ENCODE measurements at places on chromosomes 7 and 10.

DNA sequence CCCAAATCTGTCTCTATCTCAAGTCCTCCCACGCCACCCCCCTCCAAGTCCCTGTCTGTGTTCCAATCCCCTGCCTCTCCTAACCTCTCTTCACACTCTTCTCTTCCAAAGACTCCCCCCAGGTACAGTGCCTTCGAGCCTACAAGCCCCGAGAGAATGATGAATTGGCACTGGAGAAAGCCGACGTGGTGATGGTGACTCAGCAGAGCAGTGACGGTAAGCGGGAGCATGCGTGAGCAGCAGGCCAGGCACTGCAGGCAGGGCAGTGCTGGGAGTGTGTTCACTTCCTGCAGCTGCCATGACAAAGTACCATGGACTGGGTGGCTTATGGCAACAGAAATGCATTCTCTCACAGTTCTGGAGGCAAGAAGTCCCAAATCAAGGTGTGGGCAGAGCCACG lies 23.4 kb downstream of the ARHGEF5 start:
- no peak for DNase-seq

- no peak for DNase-seq
Measured at GRCh38 chr10:57818522-57818921, 449.2 kb downstream of the IPMK start.

GRCh38 chr7:99975782-99976521 lies at the start of gene AZGP1:
Gene AZGP1, minus strand, starts transcription at chr7:99976031. Its CDS starts 11 bp downstream, at chr7:99976020.
- no peak for DNase-seq

- DNase-seq = peak; percentile 26
Measured at GRCh38 chr10:8060010-8060703, 5.7 kb downstream of the GATA3 start.

GRCh38 chr7:214410-215212 lies 22.2 kb downstream of the FAM20C start:
- no peak for DNase-seq

DNA sequence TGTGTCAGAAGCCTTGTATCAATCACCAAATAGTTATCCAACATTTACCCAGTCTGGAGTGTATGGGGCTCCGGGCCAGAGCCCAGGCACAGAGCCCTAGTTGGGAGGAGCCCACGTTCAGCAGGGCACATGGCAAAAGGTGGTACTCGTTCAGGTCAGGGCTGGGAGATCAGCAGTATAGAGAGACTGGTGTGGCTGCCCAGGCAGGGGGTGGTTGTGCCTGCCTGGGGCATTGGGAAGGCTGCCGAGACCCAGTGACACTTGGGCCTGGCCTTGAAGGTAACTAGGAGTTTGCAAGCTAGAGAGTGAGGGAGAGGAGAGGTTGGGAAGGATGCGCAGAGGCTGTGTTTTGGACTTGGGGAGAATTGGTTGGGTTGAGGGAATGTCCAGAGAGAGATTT lies 48.9 kb upstream of the IGFBP3 start:
- no peak for DNase-seq

DNA sequence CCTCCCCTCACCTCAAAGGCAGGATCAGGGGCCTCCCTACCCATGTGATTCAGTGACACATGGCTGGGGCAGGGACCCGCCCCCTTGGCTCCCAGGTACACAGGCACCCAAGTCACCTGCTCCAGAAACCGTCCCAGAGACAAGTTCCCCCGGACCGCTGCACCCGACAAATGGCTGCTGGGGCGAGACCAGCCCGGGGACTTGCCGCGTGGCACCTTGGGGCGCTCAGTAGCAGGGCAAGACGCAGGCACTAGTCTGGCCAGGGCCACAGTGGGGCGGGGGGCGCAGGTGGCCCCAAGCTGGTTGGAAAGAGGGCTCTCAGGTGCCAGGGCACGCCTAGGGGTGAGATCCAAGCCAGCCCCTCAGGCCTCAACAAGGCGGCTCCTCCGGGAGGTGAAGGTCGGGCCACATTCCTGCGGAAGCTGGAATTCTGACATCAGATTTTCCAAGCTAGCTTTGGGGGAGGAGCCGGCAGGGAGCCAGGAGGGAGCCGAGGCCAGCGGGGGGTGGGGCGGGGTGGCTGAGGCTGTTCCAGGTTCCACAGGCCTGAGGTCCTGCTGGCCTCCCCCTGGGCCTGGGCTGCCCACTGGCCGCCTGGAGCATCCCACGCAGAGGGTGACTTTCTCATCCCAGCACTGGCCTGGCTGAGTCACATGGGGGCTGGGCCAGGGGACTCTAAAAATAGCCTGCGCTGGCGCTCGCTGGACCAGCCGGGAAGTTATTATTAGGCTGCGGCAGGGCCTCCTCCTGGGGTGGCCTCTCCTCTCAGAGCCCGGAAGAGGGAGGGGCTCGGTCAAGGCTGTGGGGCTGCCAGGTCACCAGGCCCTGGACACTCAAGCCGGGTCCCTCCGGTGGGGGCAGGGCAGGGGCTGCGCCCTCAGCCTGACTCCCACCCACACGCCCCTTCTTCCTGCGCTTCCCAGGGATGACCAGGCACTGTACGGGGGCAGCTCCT lies 20.5 kb upstream of the INPP5A start:
- peak; percentile 84 for DNase-seq

DNA sequence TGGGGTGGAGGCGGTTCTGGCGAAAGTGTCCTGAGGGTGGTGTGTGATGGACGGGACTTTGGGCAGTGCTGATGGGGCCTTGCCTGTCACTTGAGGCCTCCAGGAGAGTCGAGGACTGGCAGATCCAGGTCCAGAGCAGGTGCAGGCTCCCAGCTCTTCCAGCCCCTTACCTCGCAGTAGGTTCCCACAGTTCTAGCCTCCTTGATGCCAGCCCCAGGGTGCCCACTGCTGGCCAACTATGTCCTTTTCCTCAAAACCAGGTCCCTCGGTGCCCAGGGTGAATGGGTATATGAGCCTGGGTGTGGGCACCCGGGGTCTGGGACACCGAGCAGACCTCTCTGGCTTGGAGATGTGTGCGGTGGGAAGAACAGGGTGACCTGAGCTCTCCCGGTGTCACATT lies 8.3 kb downstream of the FAM20C start:
- DNase-seq = no peak

- DNase-seq = no peak
Measured at GRCh38 chr7:83015916-83016315, 146.8 kb downstream of the PCLO start.

DNA sequence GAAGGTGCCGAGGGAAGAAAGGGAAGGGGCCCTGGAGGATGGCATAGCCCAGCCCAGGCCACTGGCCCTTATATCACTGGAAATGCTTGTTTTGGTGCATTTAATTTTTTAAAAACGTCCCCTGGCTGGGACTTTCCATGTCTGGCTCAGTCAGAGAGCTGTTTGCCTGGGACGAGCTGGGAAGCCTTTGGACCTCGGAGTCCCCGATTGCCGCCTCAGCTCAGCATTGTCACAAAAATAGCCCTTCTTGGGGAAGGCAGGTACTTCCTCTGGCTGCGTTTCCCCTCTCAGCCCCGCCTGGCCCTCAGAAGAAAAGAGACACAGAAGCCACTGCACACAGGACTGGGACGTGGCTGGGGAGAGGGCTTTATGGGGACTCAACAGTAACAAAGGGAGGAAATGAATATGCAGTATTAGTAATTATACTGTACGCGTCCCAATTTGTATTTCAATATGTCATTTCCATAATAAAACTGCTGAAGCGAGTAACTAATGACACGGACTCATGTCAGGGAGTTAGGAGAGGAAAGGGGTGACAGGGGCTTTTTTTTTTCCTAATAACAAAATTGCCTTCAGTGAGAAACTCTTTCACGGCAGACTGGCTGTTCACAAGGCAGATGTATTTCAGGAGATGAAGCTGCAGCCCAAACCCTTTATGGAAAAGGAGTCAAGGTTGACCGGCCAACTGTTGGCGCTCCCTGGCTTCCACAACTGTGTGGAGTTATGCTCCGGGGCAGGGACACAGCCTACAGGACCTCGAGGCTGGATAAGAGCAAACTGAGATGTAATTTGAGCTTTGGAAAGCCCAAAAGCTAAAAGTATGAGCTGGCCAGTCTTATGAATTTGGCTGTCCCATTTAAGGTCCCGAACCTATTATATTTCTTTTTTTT lies 31.0 kb upstream of the MXI1 start:
- no peak for DNase-seq

- peak; percentile 92 for DNase-seq
Measured at GRCh38 chr10:30662814-30663213, 33.3 kb upstream of the LYZL2 start.

DNA sequence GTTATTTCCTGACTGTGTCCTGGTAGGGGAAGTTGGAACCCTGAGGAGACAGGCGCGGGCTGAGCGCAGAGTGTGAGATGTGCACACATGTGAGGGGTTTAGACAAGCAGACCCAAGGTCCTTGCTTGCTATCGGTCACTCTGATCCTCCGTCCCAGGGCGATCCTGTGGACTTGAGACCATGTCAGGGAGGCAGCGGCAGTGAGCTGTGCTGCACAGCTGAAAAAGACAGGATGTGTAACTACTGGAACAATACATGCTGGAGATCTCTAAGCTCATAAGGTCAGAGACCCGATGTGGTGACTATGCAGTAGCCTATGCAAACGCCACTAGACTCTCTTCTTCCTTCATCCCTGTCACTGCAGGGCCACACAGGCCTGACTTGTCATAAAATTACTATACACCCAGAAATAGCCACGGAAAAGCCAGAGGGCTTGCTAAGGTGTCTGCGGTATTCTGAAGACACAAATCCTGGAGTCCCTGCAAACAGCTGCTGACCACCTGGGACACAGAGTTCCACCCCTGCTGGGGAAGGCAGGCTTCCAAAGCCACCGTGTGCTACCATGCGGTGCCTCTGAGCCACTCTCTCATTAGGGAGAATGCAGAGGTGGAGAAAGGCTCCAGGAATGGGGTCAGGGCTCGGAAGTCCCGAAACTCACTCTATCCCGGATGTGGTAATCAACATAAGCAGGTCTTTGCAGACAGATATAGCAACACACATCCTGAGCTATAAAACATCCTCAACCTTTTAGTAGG lies 91.1 kb upstream of the DDC start:
- no peak for DNase-seq

DNA sequence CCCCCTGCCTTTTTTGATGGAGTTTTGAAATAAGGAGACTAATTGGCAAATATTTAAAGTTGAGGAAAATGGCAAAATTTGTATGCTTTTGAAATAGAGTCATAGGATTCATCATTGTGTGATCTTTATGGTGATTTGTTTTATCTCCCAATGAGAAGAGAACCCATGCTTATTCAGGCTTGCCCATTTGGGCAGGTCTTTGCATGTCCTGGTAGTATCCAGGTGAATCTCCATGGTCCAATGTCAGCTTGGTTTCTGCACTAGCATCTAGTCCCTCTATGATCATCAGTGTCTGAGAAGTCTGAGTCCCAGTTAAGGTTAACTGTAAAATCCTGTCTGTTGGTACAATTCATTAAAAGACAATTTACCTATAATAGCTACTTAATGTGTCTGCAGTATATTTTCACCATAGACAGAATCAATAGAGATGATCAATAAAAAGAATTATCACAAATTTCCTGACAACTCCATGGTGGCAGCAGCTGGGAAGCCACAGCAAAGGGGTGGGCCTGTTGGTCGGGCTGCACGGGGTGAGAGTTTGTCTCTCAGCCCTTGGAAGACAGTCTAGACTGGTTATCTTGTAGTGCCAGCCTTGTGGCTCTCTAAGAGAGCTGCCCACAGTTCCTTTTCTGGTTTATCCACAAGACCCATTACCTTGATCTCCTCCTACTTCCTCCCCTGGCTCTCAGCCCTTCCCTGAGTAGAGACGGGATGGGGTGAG lies 22.2 kb upstream of the BMPER start:
- DNase-seq = no peak

- DNase-seq = peak; percentile 61
Measured at GRCh38 chr7:50792342-50793119, 9.8 kb upstream of the GRB10 start.

GRCh38 chr10:80861882-80862281 lies 324.2 kb downstream of the SH2D4B start:
- no peak for DNase-seq

GRCh38 chr10:27745732-27746396 lies at the start of gene MKX:
Gene MKX, minus strand, starts transcription at chr10:27745819. Its CDS starts 2,404 bp downstream, at chr10:27743415.
- no peak for DNase-seq

GRCh38 chr7:92754919-92755581 lies 81.3 kb downstream of the CDK6 start:
- peak; percentile 95 for DNase-seq

GRCh38 chr10:4070184-4070583 lies 285.2 kb upstream of the KLF6 start:
- no peak for DNase-seq

- no peak for DNase-seq
Measured at GRCh38 chr10:44865289-44865671, 45.9 kb upstream of the TMEM72 start.

GRCh38 chr10:15316871-15317464 lies 54.1 kb downstream of the FAM171A1 start:
- DNase-seq = no peak

GRCh38 chr10:484441-484924 lies 205.0 kb downstream of the DIP2C start:
- no peak for DNase-seq

- no peak for DNase-seq
Measured at GRCh38 chr7:47982610-47983009, 3.2 kb upstream of the HUS1 start.

- no peak for DNase-seq
Measured at GRCh38 chr10:5692461-5693358, 8.1 kb downstream of the TASOR2 start.

- DNase-seq = no peak
Measured at GRCh38 chr7:106517508-106517907, 143.4 kb downstream of the CCDC71L start.

DNA sequence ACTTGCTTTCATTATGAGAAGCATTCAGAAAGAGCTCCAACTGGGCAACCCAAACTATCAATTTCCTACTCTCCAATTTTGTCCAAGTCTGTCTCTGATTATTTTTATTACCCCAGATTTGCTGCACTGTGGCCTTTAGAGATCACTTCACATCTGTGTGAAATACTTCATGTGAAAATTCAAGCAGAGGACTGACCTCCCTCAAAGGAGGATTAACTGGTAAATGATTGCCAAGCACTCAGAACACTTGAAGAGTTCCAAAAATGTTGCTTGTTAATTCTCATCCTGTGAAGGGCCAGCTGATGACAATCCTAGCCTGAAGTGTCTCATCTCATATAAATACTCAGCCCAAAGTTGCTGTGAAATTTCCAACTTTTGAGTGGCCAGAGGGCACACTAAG lies 182.8 kb upstream of the DGKB start:
- no peak for DNase-seq

DNA sequence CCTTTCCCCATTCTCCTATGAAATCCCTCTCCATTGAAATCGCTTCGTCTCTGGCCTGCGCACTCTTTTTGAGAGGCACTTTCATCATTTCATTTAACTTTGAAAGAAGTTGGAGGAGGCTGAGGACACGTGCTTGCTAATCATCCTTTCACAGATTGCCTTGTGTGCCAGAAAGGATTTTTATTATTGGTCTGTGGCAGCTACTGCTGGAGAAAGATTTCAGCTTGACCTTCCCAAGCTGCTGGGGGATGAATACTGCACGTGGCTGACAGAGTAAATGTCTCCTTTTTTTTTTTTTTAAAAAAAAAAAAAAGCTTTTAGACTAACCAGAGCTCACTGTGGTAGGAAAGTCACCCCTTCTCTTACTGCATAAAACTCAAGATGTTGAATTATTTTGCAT lies 44.2 kb upstream of the KCNIP2 start:
- no peak for DNase-seq

GRCh38 chr10:30536578-30536977 lies 93.0 kb downstream of the LYZL2 start:
- DNase-seq = no peak

- DNase-seq = no peak
Measured at GRCh38 chr7:88761779-88762178, 2.3 kb downstream of the ZNF804B start.

- DNase-seq = no peak
Measured at GRCh38 chr7:51304729-51305128, 11.9 kb downstream of the COBL start.

- DNase-seq = no peak
Measured at GRCh38 chr7:36847946-36848345, 123.7 kb upstream of the AOAH start.

- DNase-seq = no peak
Measured at GRCh38 chr7:10720042-10720441, 253.6 kb upstream of the PHF14 start.
